ENCODE measurements at places on chromosomes 12 and 14.

- DNase-seq = no peak
Observed at GRCh38 chr12:93595351-93595750, 22.9 kb downstream of the SOCS2 start.

GRCh38 chr12:113347-113746 lies 46.8 kb downstream of the IQSEC3 start:
- no peak for DNase-seq

DNA sequence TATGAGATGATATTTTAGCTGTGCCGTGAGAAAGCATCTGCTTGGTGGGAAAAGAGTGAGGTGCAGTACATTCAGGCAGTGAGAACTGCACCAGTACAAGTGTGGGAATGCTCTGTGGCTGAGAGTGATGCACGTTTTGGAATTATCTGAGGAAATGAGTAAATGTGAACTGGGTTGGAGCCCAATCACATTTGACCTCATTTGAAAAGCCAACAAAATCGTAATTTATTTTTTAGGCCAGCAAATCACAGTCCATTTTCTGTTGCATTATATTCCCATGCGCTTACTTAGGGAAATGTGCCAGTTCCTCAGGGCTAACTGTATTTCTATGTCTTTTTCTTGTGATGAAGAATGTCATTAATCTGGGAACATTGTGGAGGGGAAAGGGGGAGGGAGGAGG lies 77.3 kb downstream of the SNAPC1 start:
- DNase-seq = no peak

- no peak for DNase-seq
Observed at GRCh38 chr12:95261109-95261508, 43.5 kb downstream of the VEZT start.

GRCh38 chr12:105671720-105672119 lies 341.2 kb downstream of the C12orf75 start:
- no peak for DNase-seq

GRCh38 chr14:71491931-71492330 lies 440.3 kb upstream of the RGS6 start:
- no peak for DNase-seq

DNA sequence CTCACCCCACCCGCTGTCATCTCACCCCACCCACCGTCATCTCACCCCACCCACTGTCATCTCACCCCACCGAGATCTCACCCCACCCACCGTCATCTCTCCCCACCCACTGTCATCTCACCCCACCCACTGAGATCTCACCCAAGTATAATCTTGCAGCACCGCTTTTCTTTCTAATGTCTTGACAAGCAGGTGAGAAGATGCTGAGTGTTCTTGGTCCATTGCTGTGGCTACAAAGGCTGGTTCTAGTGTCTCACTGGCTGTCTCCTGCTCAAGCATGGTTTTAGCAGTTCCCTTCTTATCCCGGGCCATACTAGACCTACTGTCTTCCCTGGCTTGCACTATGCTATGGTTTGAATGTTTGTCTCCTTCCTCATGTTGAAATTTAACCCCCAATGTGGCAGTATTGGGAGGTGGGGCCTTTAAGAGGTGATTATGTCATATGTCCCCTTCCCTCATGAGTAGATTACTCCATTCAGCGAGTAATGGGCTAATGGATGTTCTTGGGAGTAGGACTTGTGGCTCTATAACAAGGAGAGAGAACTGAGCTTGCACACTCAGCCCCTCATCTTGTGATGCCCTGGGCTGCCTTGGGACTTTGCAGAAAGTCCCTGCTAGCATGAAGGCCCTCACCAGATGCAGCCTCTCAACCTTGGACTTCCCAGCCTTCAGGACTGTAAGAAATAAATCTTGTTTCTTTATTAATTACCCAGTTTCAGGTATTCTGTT lies 47.7 kb upstream of the PPP2R5C start:
- no peak for DNase-seq

- DNase-seq = no peak
Observed at GRCh38 chr12:3353621-3354020, 137.4 kb upstream of the PRMT8 start.

All from activated CD4-positive, alpha-beta T cell treated with anti-CD3 and anti-CD28 coated beads for 48 hours (primary cell).